PC-3 (cell line): ENCODE measurements at places on chromosomes 4 and X. TPM values are rescaled to one million over a fixed set of nuclear protein-coding genes. Genes with fewer than 3 reads are reported as not detected.

Gene GYPA
- total RNA-seq, result not detected in 2 replicates

Gene NUDT10
- 0.22 and 0.40 TPM in 2 replicates for total RNA-seq

Gene PPEF1
- total RNA-seq, result not detected in 2 replicates

Gene PARM1
- 2.9 and 4.5 TPM in 2 replicates for total RNA-seq

Gene USP17L22
- not detected in 2 replicates for total RNA-seq

Gene EDA2R
- total RNA-seq, result not detected in 2 replicates

Gene ALB
- total RNA-seq, result 0.22 TPM in 1 of 2 replicates, not detected in the other

Gene HSFX1
- total RNA-seq, result 0.11 TPM in 1 of 2 replicates, not detected in the other

Gene FAM9B
- total RNA-seq, result 0.07 TPM in 1 of 2 replicates, not detected in the other

Gene PABPC4L
- total RNA-seq, result 0.47 and 1.2 TPM in 2 replicates

Gene CXorf51A
- total RNA-seq, result not detected in 2 replicates

Gene TMEM156
- 32.1 and 41.5 TPM in 2 replicates for total RNA-seq

Gene PCDH11X
- not detected in 2 replicates for total RNA-seq

Gene MAP3K15
- total RNA-seq, result 3.4 and 4.2 TPM in 2 replicates

Gene REPS2
- total RNA-seq, result 2.6 and 6.3 TPM in 2 replicates

Gene TMEM31
- total RNA-seq, result 0.40 TPM in 1 of 2 replicates, not detected in the other

Gene BEX2
- 1.6 and 2.8 TPM in 2 replicates for total RNA-seq

Gene MAGEA11
- total RNA-seq, result not detected in 2 replicates

Gene MAGEE2
- not detected in 2 replicates for total RNA-seq

Gene PNCK
- total RNA-seq, result 1.0 and 3.3 TPM in 2 replicates

Gene GPR173
- 1.6 and 2.2 TPM in 2 replicates for total RNA-seq

Gene DCLK2
- 1.2 TPM in 2 replicates for total RNA-seq

Gene HAND2
- not detected in 2 replicates for total RNA-seq

Gene RAI2
- 0.66 and 2.1 TPM in 2 replicates for total RNA-seq

Gene FGF5
- 0.75 and 2.6 TPM in 2 replicates for total RNA-seq

Gene PNMA5
- total RNA-seq, result not detected in 2 replicates

Gene DUSP21
- total RNA-seq, result not detected in 2 replicates

Gene CABS1
- total RNA-seq, result not detected in 2 replicates

Gene NR3C2
- 1.2 and 2.8 TPM in 2 replicates for total RNA-seq

Gene ADGRG2
- 1.1 and 1.4 TPM in 2 replicates for total RNA-seq
